ENCODE measurements at places on chromosomes 2 and 18.

DNA sequence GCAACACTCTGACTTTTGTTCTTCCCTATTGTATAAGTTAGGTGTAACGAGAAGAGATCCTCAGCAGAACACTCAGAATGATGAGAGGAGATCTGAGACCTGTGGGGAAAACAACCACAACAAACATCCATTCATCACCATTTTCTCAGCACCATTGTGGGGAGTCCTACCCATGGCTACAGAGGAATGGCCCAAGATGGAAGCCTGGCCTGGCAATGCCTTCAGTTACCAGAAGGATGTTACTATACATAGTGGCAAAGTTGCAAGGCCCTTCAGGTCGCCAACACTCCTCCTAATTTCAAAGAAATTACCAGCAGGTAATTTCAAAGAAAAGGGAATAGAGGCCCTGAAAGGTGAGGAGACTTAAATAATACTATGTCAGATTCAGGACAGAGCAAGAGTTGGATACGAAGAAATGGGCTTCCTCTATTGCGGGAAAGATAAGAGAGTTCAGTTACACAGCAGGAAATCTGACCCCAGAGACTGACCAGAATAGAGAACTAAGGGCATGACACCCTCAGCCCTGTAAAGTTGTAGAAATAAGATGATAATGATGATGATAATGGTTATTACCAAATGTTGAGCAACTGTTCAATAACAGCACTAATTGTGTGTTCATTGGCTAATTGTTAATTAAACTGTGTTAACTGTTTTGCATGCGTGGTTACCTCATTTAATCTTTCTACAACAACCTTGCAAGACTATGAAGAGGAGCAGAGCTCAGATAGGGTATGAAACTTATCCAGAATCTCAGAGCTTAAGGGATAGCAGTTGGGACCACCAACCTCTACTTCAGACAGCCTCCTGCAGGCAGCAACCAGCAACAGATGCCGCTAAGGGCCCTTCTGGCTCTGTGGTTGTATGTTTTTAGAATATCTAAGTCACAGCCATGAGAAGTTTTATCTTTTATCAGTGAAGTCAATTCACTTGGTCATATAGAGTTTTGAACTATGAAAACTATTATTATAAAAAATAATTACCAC is 37.5 kb downstream of the DHRS9 start:
- no peak for DNase-seq

GRCh38 chr2:120203251-120204021 is 19.8 kb downstream of the TMEM185B start:
- no peak for DNase-seq

- no peak for DNase-seq
These were observed 3.2 kb downstream of the CNNM3 start for GRCh38 chr2:96819128-96819875.

GRCh38 chr18:58495634-58496033 is 133.3 kb downstream of the ALPK2 start:
- no peak for DNase-seq

GRCh38 chr2:36587556-36587955 is 10.4 kb downstream of the FEZ2 start:
- DNase-seq: no peak

GRCh38 chr2:163247156-163247846 is 408.7 kb upstream of the KCNH7 start:
- DNase-seq: no peak

- DNase-seq: no peak
These were observed 182.3 kb downstream of the LOXHD1 start for GRCh38 chr18:46474487-46475389.

GRCh38 chr18:31232775-31233424 is 70.2 kb upstream of the DSC1 start:
- no peak for DNase-seq

DNA sequence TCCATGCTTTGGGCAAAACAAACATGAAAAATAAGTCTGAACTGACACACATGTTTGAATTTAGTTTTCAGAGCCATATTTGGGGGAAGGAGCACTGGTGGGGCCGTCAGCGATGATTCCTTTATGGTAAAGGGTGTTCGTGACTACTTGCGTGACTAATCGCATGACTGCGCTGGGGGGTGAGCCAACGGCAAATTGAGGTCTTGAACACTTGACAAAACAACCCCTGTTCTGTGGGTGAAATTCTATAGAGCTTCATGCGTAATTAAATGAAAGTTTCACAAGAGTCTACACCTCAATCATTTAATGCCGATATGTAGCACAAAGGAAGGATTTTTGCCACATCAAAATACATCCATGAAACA is 127.5 kb upstream of the CYP1B1 start:
- DNase-seq: no peak

GRCh38 chr2:209322905-209323512 is 100.8 kb upstream of the MAP2 start:
- no peak for DNase-seq

DNA sequence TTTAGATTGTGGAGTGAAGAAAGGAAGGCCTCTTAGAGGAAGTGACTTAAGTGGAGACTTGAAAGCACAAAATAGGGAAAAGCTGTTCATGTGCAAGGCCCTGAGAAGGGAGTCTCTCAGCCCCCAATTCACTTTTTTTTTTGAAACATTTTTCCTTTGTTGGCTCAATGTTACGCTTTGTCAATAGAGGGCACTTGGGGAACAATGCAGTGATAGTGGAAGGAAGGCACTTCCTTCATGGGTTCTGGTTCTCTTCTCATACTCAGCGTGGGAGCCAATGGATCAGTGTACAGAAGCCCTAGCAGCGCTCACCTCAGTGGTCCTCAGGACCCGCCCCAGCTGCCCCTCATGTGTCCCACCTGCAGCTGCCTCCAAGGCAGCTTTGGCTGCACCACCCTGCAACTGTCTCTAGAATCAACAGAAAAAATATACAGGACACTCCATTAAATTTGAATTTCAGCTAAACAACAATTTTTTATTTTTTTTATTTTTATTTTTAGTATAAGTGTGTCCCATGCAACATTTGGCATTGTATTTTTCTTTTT is 8.6 kb upstream of the C2orf42 start:
- no peak for DNase-seq

DNA sequence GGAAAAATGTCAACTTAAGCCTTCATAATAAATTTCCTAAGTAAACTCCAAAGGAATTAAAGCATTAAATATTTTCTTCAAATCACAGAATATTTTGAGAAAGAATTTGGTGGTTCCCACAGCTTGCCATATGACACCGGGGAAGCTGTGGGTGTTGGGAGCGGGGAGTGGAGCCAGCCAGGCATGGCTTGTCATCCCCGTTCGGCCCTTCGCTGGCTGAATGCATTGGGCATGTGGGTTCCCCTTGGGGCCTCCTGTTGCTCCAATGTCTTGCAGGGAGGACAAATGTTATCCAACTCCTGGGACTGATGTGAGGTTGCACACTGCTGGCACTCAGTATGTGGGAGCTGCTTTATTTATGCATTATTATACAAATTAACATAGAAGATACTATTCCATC is 18.6 kb downstream of the NGEF start:
- DNase-seq: no peak

- no peak for DNase-seq
These were observed 116.7 kb downstream of the ALK start for GRCh38 chr2:29804671-29805070.

DNA sequence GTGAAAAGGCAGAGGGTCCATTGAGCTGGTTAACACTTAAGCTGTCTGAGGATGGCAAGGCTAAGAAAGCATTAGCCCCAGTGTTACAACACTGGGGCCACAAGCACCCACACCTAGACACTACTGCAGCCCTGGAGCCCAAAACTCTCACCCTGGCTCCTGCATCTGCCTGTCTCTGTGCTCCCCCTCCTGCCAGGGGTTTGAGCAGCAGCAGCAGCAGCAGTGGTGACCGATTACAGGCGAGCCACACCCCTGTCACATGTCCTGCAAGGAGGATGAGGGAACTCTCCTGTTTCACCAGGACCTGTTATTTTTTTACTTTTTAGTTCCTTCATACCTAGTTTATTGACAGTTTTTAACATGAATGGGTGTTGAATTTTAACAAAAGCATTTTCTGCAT is 326.7 kb upstream of the MAP2 start:
- peak; percentile 25 for DNase-seq

DNA sequence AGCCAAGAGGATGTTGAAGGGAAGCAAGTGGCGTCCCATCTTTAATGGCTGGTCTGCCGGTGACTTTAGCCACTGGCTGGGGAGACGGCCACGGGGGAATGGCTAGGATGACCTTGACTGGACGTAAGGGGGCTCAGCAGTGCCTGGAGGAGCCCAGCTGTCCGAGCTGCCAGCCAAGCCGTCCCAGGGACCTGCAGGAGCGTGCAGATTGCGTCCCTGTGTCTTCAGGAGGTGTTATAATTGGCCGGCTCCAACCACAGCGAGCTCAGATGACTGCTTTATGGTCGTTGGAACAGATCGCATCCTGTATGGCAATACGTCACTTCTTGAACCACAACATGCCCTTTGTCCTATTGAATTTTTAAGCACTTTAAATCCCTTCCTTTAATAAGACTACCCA is 204.6 kb downstream of the EIPR1 start:
- no peak for DNase-seq

- DNase-seq: no peak
These were observed 19.7 kb upstream of the STPG4 start for GRCh38 chr2:47174733-47175361.

DNA sequence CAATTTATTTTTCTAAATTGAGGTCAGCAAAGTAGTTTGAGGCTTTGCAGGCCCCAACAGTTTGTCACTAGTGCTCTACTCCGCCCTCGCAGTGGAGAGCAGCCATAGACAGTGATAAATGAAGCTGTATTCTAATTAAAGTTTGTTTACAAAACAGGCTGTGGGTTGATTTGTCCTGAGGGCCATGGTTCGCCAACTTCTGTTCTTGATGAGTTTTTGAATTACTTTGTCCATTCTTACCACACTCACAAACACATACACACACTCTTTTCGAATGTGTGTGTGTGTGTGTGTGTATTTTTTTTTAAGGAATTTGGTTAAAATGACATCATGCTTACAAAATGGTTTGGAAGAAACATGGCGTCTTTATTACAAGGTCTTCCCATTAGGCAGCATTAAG is 68.6 kb downstream of the MTCL1 start:
- DNase-seq: no peak

- DNase-seq: no peak
These were observed 845.9 kb upstream of the ID2 start for GRCh38 chr2:7835693-7836680.

DNA sequence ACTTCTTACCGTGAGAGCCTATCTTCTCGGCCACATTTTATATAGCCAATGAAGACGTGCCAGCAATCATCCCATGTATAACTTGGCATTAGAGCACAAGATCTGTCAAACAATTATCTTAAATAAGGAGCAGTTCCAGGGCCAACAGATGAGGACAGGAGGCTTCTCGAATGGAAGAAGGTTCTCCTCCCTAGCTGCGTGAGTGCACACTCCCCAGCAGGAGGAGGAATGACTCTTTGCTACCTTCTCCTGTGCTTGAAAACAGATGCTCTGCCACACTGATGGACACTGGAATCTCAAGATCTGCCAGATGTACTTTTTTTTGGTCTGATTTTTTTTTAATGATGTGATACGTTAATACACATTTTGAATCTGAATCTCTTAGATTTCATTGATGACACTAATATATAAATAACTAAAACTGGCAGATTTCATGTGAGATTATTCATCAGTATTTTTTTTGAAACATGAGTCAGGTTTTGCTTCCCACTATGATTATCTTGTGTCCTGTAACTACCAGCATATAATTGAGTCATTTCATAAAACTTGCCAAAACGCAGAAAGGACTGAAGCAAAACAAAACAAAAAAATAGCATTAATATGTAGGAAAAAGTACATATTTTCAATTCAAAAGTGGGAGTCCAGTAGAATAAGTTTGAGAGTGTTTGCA is 626 bp upstream of the VIT start:
- DNase-seq: no peak

- no peak for DNase-seq
These were observed 110.7 kb upstream of the PTPRM start for GRCh38 chr18:7456376-7456775.

- no peak for DNase-seq
These were observed 13.7 kb downstream of the SOS1 start for GRCh38 chr2:39107156-39107555.

- DNase-seq: no peak
These were observed 25.8 kb upstream of the ERICH2 start for GRCh38 chr2:170744248-170745002.

- DNase-seq: no peak
These were observed 42.0 kb downstream of the ZFP36L2 start for GRCh38 chr2:43184339-43184895.

DNA sequence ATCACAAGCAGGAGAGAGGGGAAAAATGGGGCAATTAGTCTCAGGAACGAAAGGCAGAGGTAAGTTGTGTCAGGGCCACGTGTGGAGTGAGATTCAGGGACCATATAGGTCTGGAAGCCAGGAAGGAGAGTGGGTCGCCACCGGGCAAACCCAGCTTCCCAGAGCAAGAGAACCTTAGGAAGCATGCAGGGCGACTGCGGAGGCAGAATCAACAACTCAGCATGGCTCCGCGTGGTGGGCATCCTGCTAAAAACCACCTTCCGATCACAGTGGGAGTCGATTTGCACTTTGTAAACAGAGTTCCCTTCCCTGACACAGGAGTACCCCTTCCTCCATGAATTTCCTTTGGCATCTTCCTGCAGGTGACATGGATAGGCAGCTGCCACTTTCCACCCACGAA is 114.6 kb downstream of the TTC32 start:
- no peak for DNase-seq

GRCh38 chr2:223841436-223842190 is 4.2 kb upstream of the AP1S3 start:
- no peak for DNase-seq

DNA sequence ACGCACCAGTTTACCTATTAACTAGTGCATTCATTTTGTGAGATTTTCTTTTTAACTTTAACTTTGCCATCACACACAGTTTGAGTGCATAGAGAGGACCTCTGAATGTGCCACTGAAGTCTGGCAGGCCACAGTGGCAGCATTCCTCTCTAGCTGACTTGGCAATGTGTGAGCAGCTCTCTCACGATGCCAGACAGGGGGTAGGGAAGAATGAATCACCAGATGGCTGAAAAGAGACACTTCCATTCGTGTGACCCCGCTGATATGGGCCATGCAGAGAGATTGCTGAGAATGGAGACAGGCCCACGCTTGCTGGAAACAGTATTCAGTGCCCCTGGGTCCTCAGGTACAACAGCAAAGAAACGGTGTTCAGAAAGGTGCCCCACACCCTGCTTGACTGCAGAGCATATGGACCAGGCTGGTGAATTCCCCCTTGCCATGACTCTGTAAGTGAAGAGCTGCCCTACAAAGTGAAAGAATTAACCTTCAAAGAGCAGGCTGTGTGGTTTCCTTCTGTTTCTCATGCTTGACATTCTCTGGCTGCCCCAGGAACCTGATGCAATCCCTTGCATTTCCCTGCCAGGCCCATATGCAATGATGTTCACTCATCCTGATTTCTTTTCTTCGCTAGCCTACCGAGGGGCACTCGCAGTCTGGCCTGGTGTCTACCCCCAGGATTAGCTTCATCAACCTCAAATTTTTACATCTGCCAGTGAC is 236.1 kb downstream of the CDH20 start:
- DNase-seq: no peak

GRCh38 chr2:233414273-233414654 is 60.0 kb downstream of the DGKD start:
- DNase-seq: no peak

All from WTC11 (cell line).